CD4-positive, alpha-beta T cell treated with Interleukin-15 for 1 hour (primary cell): ENCODE measurements at places on chromosomes 3 and 15.

DNA sequence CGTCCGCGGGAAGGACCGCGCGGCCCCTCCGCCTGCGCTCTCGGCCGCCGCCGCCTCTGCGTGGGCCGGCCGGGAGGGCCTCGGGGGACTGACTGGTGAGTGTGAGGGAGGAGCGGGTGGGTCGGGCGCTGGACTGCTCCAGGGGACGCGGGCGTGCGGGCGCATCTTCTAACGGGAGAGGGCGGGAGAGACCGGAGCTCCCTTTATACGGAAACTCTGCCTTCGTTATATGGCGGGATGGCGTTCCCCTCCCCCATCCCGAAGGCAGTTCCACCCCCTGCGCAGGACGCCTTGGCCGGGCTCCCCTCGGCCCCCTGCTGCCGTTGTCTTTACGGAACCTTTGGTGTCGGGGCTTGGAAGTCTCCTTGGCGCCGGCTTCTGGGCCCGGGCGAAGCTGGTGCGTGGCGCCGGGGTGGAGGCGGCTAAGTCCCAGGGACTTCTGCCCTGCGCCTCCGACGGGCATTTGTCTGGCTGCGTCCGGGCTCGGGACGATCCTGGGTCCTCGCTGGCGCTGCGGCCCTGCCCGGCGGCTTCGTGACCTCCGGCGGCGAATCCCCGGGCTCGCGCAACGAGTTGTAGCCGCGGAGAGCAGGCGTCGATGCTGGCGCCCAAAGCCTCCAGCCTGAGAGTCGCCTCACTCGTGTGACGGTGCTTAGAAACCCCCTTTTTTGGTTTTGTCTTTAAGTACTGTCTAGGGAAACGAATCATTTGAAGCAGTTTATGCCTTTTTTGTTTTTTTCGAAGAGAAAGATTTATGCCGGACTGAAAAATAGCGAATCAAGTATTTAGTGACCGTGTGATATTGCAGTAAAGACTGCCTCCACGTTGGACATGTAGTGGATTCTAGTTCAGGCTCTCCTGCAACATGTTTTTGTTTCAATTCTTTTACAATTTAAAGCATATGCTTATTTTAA lies 623 bp downstream of the ZNF639 start:
- peak; percentile 61 for DNase-seq

DNA sequence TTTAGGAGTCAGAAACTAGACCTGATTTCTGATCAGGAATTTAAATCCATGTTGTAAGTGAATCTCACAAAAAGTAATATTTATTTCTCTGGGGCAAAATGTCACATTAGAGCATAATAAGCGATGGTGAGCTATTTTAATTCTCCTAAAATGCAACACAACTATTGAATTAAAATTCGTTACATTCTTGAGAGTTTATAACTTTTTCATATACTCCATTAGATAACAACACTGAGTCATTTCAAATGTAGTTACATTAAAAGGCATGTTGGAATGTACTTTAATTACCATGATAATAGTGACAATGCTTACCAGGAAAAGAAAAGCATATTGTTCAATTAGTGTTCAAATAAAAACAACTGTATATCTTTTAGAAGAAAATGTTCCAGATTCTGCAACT lies 116.9 kb downstream of the CADM2 start:
- DNase-seq: no peak

DNA sequence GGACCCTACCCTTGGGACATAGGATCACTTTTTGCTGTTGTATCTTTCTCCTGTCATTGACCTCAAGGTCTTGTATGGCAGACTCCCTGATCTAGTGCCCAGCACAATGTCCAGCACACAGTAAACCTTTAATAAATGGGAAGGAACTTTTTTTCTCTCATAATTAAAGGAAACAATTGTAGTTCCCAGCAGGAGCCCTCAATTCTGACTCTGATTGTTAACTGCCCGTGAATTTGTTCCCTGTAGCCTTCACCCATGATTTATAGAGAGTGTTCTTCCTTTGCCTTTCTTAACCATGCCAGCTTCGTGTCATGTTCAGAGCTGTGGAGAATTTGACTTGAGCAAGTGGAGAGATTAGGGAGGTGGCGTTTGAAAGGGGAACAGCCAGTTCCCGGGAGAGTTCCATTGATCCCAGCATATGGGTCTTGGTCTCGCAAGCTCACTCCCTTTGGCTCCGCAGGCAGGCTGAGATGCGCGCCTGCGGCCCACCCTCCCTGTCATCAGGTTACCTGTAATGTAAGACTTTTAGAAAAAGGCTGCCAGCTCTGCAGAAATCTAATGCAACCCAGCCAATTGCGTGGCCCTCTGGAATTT lies 182.6 kb downstream of the TP63 start:
- DNase-seq: no peak

DNA sequence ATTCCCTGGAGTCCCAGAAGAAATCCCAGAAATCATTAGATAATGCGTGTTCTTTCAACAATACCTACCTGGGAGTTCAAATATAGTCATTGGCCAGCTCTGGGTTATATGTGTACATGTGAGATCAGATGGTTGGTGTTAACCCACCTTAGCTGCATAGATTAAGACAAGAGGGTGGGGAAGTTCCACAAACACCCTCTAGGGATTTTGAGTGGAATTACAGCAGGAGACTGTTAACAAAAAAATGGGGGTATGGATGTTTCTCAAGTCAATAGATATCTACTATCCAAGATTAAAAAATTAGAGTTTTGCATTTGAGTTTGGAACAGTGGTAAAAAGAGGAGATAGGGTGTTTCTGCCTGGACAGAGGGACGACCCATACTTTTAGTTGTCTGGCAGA lies 282.5 kb upstream of the CNTN3 start:
- DNase-seq: no peak

DNA sequence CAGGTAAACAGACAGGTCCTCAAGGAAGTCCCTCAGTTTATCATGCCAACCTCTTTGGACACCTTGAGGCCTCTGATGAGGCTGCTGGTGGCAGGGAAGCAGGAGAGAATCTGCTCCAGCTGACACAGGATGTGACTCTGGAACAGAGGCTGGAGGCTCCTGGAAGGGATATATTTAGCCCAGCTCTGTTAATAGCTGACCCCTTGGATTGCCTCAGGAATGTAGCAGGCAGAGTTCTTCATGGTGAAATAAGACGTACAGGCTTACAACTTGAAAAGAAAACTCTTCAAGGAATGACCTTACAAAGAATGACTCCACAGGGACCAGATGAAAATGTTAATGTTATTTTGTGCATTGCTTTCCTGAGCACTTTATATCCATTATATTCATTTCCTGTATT lies 90.5 kb downstream of the AQP9 start:
- DNase-seq: no peak

- DNase-seq: no peak
Measured at GRCh38 chr15:69823223-69823907, 274.4 kb downstream of the TLE3 start.

DNA sequence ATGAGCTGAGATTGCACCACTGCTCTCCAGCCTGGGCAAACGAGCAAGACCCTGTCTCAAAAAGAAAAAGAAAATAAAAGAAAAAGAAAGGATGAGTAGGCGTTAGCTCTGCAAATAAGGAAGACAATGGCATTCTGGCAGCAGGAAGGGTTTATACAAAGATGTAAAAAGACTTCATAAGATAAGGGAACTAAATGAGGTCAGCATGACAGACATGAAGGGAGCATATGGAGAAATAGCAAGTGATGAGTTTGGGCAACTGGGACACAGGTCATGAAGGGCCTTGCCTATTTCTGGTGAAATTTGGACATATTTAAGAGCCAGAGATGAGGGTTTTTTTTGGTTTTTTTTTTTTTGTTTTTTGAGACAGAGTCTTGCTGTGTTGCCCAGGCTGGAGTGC lies 24.5 kb downstream of the TMEM266 start:
- DNase-seq: no peak

GRCh38 chr15:67193223-67193990 lies 61.1 kb downstream of the AAGAB start:
- no peak for DNase-seq

- no peak for DNase-seq
Measured at GRCh38 chr3:189883113-189883753, 237.5 kb downstream of the P3H2 start.

- no peak for DNase-seq
Measured at GRCh38 chr3:146709969-146710368, 104.8 kb upstream of the PLSCR5 start.

GRCh38 chr3:47002171-47003055 lies 22.9 kb downstream of the NBEAL2 start:
- no peak for DNase-seq

GRCh38 chr3:172516318-172517214 lies 6.7 kb downstream of the TNFSF10 start:
- no peak for DNase-seq

DNA sequence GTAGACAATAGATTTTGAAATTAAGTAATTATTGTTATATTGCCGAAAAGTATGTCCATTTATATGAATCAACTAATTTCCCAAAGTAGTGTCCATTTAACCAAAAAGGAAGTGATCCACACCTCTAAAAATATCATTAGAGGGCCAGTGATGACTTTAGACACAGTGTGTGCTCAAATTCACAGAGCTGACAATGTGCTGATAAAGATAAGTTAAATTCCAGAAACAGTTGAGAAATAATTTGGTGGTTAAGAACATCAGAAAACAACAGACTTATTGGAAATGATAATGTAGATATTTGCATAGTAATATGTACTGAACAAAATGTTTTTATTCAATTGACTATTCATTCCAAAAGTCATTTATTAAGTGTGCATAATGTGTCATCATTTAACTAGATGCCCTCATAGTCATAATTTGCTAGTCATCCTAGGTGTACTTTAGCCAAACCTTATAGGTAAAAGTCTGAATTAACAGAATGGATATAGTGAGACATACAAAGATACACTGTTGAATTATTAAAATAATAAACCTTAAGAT lies 230.2 kb upstream of the ADAMTS9 start:
- DNase-seq: no peak

GRCh38 chr3:99357131-99357530 lies 281.3 kb upstream of the COL8A1 start:
- DNase-seq: no peak

DNA sequence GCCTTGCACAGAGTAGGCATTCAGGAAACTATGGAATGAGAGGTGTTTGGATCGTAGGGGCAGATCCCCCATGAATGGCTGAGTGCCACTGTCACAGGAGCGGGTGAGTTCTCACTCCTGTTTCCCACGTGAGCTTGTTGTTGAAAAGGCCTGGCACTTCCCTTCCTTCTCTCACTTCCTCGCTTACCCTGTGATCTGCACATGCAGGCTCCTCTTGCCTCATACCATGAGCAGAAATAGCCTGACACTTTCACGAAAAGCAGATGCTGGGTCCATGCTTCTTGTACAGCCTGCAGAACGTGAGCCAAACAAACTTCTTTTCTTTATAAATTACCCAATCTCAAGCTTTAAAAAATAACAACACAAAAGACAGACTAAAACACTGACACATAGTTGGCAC lies 55.4 kb downstream of the AGBL1 start:
- DNase-seq: no peak
